ENCODE measurements at places on chromosomes 3 and 15.

DNA sequence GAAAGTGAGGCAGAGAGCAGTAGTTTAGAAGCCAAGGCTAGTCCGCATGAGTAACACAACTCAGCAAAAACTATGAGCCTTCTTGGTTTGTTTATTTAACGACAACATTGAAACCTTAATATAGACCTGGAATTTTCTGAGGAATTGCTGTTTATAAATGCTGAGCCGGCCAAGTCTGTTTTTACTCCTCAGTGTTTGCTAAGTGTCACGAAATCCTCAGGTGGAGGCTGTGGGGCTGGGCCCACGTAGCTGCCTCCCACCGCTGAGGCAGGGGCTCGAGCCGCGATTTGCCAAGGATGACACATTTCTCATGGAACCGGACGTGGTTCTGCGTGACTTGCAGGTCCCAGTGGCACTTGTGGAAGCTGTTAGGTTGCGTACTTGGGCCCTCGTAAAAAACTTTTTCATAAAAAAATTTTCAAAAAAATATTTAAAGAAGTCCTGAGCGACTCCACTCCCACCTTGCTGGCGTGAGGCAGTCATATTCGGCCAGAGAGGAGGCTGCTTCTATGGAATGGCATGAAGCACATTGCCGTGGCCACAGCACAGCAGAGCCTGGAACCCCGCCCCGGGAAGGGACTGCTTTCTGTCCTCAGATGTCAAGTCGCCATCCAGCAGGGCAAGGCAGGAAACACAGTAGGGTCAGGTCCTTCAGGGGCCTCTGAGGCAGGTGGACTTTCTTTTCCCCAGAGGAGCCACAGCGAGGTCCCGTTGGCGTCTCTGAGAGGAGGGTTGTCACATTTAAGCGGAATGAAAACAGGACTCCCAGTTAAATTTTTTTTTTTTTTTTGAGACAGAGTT is 64.8 kb upstream of the PCSK6 start:
- no peak for DNase-seq

GRCh38 chr3:124786511-124787241 is 56.4 kb downstream of the UMPS start:
- no peak for DNase-seq

DNA sequence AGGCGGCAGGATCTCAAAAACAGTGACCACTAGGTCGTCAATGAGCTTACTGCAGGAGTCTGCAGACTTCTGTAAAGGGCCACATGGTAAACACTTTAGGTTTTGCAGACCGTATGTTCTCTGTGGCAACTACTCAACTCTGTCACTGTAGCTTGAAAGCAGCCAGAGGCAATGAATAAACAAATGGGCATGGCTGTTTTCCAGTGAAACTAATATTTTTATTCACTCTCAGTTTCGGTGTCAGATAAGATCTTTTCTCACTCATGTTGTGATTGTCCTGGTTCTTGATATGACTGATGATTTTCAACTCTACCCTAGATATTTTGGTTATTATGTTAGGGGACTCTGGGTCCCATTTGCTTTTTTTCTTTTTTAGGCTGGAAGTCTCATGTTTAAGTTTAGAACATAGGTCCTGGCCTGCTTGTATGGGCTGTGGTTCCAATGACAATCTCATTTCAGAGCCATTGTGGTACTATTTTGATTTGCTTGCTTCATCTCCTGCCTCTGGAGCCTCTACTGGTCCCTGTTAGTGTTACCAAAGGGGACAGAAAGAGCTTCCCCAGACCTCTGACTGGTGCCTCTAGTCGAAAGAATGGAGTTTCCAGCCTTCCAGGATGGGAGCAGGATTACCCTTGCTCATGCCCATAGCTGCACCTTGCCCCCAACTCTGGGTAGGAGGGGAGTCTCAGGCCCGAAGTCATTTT is 222.0 kb downstream of the STT3B start:
- no peak for DNase-seq

- DNase-seq, result no peak
Measured at GRCh38 chr15:81178365-81178764, 18.3 kb upstream of the IL16 start.

GRCh38 chr15:70188286-70188685 is 90.6 kb upstream of the TLE3 start:
- DNase-seq, result no peak

DNA sequence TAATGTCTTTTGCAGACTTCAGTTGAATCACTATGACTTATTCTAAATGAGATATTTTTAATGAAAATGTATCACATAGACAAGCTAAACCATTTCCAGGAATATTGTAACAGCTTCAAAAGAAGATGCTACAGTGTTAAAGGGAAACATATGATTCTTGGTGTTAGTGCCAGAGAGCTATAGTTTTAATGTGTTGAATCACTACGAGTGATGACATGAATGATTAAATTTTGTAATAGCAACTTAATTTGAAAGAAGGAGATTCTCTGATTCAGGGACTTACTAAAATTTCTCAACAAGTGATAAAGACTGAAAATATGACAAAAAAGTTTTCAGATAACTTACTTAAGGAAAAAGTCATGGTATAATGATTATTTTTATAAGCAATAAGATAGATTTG is 267.3 kb upstream of the SLITRK3 start:
- no peak for DNase-seq

DNA sequence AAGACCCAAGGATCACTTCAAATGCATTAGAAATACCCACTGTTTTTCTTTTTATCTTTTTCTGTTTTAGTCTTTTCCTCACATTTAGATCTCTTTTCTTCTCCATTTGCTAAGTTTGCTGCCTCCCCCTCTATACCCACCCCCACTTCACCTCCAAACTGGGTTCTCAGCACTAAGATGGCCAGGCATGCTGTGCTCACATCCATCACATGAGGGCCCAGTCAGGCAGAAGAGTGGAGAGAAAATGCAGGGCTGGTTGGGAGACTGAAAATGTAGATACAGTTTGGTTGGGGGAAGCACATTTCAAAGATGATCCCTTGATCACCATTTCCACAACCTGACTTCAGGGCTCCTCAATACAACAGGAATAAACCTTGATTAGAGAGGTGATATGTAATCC is 8.7 kb downstream of the GAP43 start:
- DNase-seq, result no peak

DNA sequence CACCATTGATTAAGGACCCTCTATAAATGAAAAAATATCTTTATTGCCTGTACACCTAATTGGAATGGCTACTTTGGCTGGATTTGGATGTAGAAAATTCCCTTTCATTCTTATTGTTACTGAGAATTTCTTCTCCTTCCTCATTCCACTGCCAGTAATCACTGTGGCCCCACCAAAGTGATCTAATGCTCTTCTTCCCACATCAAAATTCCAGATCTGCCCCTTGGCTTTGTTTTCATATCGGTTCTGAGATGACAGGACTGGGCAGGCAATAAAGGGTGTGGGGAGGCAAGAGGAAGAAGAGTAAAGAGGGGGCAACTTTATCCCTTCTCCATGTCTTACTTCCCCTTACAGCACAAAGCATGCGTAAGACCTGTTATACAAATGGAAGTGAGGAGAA is 2.1 kb downstream of the ANKUB1 start:
- DNase-seq, result no peak

- DNase-seq, result no peak
Measured at GRCh38 chr3:52374173-52374572, 58.1 kb downstream of the DNAH1 start.

DNA sequence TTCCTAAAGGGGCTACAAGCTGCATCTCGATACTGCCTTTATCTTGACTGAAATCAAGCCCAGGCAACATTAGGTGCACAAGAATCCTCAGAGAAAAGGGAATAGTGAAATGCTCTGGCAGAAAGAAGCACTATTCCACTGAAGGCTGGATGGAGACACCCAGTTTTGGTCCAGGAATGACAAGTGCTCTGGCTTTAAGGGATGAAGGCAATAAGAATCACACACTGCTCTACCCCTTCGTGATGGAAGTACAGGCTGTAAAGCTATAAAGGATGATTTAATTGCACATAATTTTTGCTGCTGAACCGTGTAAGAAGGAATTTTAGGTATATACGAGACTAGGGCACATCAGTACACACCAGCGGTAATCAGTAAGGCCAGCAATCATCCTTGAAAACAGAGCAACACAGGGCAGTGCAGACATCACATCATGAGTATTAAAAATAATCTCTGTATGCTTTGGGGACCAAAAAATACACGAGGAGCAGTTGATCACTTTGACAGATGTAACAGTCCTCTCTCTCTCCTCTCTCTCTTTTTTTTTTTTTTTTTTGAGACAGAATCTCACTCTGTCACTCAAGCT is 414.6 kb upstream of the TBL1XR1 start:
- no peak for DNase-seq

DNA sequence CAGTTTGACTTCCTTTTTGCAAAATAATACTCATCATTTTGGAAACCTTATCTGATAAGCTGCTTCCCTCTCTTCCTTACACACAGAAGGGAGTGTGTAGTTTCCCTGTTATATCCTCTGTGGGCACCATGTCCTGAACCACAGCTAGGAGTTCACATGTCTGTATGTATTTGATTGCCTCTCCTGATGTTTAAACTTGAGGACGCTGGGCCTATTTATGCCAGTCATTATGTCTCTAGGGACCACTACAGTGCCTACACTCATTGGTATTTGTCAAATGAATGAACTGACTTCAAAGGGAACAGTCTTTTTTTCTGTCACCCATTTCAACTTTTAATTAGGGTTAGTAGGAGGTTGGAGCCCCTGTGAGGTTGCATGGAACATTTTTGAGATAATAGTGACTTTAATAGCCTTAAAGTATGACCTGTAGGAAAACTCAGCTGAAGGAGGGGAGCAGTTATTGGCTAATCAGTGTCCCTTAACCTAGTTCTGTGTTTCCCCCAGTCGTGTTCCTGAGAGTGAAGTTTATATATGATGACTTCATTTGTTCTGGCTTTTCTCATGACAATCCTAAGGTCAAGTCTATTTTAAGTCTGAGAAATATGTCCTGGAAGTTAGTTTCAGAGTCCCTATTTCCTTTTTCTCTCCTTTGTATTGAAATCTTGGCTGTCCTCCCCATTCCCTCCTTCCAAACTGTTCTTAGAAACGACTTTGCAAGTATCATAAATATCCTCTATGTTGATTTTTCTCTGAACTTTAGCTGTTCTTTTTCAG is 28.9 kb downstream of the PDE8A start:
- no peak for DNase-seq

DNA sequence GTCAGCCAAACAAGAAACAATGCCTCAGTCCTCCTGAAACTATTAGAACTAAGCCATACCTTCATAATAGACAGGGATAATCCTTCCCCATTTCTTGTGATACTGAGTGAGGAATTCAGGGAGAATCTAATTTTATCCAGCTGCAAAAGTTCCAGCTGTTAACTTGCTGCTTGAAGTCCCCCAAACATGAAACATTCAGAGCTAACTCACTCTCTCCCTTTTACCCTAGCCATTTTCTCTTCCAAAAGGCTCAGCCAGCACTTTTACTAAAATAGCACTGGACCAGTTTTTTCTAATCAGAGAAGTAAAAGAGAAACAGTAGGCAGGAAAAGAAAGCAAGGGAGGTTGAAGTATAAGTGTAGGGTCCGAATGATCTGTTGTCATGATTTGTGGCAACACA is 268.1 kb downstream of the TAFA4 start:
- no peak for DNase-seq

- no peak for DNase-seq
Measured at GRCh38 chr3:126524429-126524988, 554 bp downstream of the CHST13 start.

- DNase-seq, result no peak
Measured at GRCh38 chr3:158775426-158776410, 26.1 kb upstream of the MFSD1 start.

GRCh38 chr15:62624547-62625378 is 417.8 kb upstream of the TPM1 start:
- no peak for DNase-seq

GRCh38 chr3:66039590-66039887 is 821 bp upstream of the MAGI1 start:
- DNase-seq, result no peak

DNA sequence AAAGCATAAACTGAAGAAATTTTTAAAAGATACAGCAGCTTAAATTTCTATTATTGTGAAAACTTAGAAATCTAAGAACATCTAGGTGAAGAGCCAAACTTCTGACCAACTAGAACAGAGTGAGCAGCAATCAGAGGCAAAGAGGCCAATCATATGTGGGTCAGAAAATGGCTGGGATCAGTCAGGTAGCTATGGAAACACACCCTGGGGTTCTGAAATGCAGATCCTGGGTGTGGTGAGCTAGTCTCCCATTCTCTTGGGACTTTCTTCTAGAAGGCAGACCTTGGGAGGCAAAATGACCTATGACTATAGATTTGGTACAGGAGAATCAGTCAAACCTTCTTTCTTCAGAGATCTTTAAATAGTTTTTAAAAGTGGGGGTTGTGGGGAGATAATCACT is 385.8 kb downstream of the TBC1D5 start:
- DNase-seq, result no peak

GRCh38 chr3:28521663-28522062 is 173.0 kb upstream of the AZI2 start:
- no peak for DNase-seq

GRCh38 chr3:22671848-22672247 is 531.3 kb upstream of the UBE2E2 start:
- no peak for DNase-seq

- DNase-seq, result no peak
Measured at GRCh38 chr15:48006031-48006511, 114.7 kb upstream of the SLC24A5 start.

GRCh38 chr3:78249294-78249693 is 1209.4 kb downstream of the ROBO2 start:
- DNase-seq, result no peak

DNA sequence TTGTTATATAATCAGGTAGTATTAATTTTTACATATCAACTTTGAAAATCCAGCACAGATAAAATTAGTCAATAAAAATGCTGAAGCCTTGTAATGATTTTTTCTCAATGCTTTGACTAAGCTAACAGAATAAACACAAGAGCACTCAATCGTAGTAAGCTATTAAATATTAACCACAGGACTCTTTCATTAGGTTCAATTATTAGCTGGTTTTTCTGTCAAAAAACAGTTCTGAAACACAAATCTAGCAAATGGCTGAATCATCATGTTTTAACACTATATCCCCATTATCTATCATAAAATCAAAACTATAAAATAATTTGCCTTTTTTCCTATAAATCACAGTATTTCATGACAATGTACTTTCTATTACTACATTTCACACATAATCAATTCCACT is 69.6 kb downstream of the PLOD2 start:
- no peak for DNase-seq

DNA sequence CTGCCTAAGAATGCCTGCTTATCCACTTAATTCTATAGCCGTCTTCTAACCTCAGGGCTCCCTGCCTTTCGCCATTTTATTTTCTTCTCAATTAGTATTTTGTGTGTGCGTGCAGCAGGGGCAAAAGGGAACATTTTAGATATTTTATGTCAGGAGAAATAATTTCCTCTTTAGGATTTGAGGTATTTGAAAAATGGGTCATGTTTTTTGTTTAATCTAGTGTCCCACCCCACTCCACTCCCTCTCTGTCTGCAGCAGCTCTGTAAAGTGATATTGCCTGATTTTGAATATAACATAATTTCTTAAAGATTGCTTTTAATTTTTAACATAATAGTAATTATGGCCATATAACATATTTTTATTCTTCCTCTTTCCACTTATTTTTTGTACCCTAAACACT is 593.2 kb upstream of the DPPA4 start:
- no peak for DNase-seq
